ENCODE measurements at places on chromosomes 2 and 18. TPM values are rescaled to one million over a fixed set of nuclear protein-coding genes. Genes with fewer than 3 reads are reported as not detected.

Gene RESP18
- not detected for total RNA-seq

DNA sequence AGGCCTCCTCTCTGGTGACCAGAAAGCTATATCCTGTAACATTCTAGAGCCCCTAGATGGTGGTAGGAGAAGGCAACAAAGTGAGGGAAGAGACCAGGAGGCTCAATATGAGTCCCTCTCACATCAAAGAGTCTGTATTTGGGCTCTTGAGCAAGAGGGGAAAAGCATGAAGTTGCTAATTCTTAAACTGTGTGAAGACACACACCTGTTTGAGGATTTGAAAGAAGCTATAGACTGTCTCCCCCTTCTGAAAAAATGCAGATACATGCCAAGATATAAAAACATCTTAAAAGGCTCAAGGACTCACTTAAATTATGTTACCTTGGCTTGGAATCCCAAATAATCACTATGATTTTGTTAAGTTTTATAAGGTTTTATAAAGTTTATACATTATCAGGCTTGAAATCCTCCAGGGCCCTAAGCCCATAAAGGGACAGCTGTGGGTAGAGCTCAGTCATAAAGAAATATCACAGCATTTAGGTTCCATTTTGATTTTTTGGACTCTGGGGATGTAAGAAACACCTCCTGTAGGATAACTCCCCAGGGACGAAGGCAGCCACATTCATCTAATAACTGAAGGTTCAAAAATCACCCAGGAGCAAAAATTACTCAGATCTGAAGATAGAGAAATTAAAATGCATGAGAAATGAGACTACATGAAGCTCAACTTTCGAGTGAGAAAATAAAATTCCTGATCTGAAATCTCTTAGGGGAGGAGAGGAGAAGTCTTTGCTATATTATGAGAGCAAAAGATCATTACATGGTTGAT is 136.1 kb upstream of the LGALSL start:
- no peak for DNase-seq

DNA sequence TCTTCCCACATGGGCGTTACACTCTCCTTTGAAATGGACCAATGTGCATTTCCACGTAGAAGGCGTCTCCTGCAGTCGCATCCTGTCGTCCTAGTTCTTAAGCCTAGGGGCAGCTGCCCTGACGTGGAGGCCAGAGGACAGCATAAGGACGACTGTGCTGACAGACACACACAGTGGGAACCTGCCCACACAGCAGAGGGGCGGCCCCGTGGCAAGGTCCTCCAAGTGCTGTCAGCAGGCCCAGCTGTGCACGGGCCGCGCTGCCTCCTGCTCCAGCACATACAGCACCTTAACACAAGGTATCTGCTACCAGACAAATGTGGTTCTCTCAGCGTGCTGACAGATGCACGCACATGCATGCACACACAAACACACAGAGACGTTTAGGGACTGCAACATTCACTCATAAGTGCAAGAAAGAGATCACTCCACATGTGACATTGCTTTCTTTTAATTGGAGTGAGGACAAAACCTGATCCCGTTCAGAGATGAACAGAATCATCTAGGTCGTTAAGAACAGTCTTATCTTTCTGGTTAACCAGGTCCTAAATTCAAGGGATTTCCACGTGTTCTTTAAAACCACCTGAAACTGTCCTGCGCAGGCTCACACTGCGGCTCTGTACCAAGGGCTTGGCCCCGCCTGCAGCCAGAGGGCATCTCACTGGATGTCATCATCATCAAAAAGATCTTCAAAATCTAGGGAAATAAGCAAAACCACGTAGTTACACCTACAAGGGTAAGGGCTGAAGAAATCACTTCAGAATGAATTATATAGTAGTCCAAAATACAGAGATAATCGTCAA is 5.5 kb downstream of the COPS9 start:
- DNase-seq = no peak

DNA sequence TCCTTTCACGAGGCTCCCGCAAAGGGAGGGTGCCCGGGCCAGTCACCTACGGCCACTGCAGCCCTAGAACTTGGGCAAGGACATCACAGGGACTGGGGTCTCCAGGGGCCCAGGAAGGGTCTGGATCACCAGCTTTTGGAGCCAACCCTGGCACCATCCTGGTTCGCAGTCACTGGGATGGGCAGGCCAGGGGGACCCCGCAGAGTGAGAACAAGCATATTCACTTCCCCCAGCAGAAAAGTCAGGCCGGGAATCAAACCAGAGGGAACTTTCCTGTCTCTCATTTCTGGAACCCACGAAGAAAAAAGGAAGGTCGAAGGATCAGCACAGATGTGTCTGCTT is 15.4 kb downstream of the SMAD7 start:
- no peak for DNase-seq

DNA sequence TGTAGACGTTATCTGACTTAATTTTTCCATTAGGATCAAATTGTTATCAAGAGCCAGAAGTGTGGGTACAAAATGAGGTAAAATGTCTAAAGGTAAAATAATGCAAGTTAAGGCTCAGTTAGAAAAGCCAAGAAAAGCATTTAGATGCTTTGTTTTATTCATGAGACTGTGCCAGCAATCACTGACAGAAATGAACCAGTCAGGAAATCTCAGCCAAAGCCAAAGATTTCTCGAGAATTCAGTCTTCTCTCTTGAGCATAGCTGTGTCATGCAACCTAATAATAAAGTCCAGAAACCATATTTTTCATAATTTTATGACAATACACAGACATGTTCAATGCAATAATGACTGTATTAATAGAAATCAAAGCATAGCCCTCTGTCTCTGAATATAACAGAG is 43.5 kb upstream of the ZNF397 start:
- DNase-seq = no peak

GRCh38 chr2:26692279-26692896 is at the start of gene KCNK3:
Gene KCNK3 (plus strand): TSS chr2:26692722. CDS start chr2:26692876, 154 bp downstream.
- no peak for DNase-seq

DNA sequence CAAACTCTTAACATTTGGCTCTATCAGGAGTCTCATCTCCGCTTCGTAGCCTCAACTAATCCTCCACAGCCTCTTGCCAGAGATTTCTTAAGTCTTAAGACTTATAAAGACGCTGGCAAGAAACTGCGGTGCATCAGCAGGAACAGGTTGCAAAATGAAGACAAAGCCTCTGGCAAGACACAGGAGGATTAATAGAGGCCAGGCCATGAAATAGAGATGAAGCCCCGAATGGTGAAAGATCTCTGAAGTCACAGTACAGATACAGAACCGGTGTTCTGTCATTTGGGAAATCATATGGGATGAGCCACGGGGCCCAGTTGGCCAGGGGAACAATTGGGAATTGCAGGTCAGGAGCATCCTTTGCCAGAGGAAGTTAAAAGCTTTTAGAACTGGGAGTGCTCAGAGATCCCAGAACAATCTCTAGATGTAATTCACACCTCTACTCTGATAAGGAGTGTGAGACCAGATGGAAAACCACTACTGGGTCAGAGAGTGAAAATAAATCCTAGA is 190.9 kb upstream of the FOSL2 start:
- no peak for DNase-seq

GRCh38 chr2:241629762-241630435 is 7.1 kb downstream of the THAP4 start:
- DNase-seq = no peak

DNA sequence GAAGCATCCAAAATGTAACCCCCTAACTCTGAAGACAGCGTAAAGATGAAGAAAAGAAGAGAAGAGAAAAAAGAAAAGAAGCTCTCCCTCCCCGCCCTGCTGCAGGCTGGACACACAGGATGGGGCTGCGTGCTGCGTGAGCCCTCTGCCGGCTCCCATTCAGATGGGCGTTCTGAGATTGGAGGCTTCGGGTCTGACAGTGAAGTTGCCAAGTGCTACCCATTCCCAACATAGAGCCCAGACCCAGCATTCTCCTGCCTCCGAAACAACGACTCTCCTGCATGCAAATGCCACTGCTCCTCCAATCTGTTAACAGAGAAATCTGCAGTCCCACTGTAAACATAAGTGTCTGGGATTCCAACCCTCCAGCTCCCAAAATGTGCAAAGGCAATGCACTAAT is 234.9 kb downstream of the BCL11A start:
- no peak for DNase-seq

- DNase-seq = no peak
Measured at GRCh38 chr18:25136416-25137196, 215.4 kb downstream of the ZNF521 start.

- DNase-seq = no peak
Measured at GRCh38 chr2:199433204-199433832, 24.4 kb downstream of the SATB2 start.

GRCh38 chr18:24051031-24051947 is 36.7 kb downstream of the TTC39C start:
- DNase-seq = no peak

DNA sequence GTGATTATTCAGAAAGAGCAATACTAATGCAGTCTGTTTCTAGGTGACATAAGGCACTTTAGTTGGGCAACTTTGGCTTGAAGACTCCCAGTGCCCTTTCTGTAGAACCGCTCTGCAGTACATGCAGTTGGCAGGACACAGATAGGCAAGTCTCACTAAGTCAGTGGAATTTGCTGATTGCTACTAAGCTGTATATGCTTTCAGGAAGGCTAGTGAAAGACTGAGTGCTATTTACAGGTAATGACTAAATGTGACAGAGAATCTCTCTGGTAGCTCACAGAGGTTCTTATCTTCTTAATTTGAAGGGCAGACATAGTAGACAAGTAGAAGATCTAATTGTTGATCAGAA is 243.0 kb downstream of the WDPCP start:
- DNase-seq = no peak

All from Panc1 (cell line).